ENCODE measurements at places on chromosomes 13 and 19. TPM values are rescaled to one million over a fixed set of nuclear protein-coding genes. Genes with fewer than 3 reads are reported as not detected.

Gene PGLYRP1
- total RNA-seq = not detected

Gene OR7A5
- not detected for total RNA-seq

Gene MATK
- 2.1 TPM for total RNA-seq

Gene RPS28
- total RNA-seq = 710 TPM

Gene SLC25A41
- not detected for total RNA-seq

Gene CATSPERD
- total RNA-seq = not detected

Gene CHAMP1
- total RNA-seq = 9.7 TPM

Gene PRR19
- total RNA-seq = 1.0 TPM

All from esophagus squamous epithelium (tissue), 5 donors.